ENCODE measurements at places on chromosomes 6 and 20. TPM values are rescaled to one million over a fixed set of nuclear protein-coding genes. Genes with fewer than 3 reads are reported as not detected.

The SAMD5 gene
- 0.37 TPM for polyA plus RNA-seq

The BPIFB2 gene
- not detected for polyA plus RNA-seq

The MAK gene
- not detected for polyA plus RNA-seq

The FAM162B gene
- 6.1 TPM for polyA plus RNA-seq

The ZFP57 gene
- polyA plus RNA-seq = not detected

The HSPA12B gene
- polyA plus RNA-seq = 21.7 TPM

The OR2B6 gene
- not detected for polyA plus RNA-seq

The PTPRT gene
- polyA plus RNA-seq = 0.04 TPM

The EGFL8 gene
- polyA plus RNA-seq = 32.8 TPM

The DUSP15 gene
- polyA plus RNA-seq = 0.90 TPM

The GNAS-AS1 gene
- 0.06 TPM for polyA plus RNA-seq

The SIRPB1 gene
- 0.14 TPM for polyA plus RNA-seq

The GNMT gene
- polyA plus RNA-seq = 6.8 TPM

The SLC13A3 gene
- polyA plus RNA-seq = 0.61 TPM

The COL9A1 gene
- 0.16 TPM for polyA plus RNA-seq

The BEND6 gene
- 0.15 TPM for polyA plus RNA-seq

The SCRT2 gene
- not detected for polyA plus RNA-seq

The POLR3F gene
- 7.8 TPM for polyA plus RNA-seq

The TINAG gene
- polyA plus RNA-seq = 0.22 TPM

The C6orf15 gene
- not detected for polyA plus RNA-seq

The INSM1 gene
- polyA plus RNA-seq = 0.07 TPM

The ARFGEF3 gene
- polyA plus RNA-seq = 0.33 TPM

The AURKA gene
- polyA plus RNA-seq = 2.4 TPM

The TCF21 gene
- polyA plus RNA-seq = 8.0 TPM

The NRN1 gene
- polyA plus RNA-seq = 19.4 TPM

The TEAD3 gene
- polyA plus RNA-seq = 29.1 TPM

The BANF2 gene
- not detected for polyA plus RNA-seq

The RSPH4A gene
- 0.14 TPM for polyA plus RNA-seq

The FGD2 gene
- 6.7 TPM for polyA plus RNA-seq

The BMP2 gene
- polyA plus RNA-seq = 1.0 TPM

The VIP gene
- 28.6 TPM for polyA plus RNA-seq

The EMILIN3 gene
- 2.1 TPM for polyA plus RNA-seq

The SLC22A7 gene
- polyA plus RNA-seq = 0.15 TPM

The PRDM1 gene
- polyA plus RNA-seq = 0.32 TPM

The CFAP206 gene
- polyA plus RNA-seq = 0.09 TPM

The PHACTR3 gene
- polyA plus RNA-seq = 7.1 TPM

The SLC35D3 gene
- not detected for polyA plus RNA-seq

Data from heart right ventricle (tissue), 16 donors.